Mucosa of descending colon (tissue), 3 donors: ENCODE measurements at places on chromosomes 3 and 15. TPM values are rescaled to one million over a fixed set of nuclear protein-coding genes. Genes with fewer than 3 reads are reported as not detected.

Gene ESYT3
- 15.1 TPM for total RNA-seq

Gene NME9
- 0.41 TPM for total RNA-seq

Gene SNUPN
- 18.7 TPM for total RNA-seq

Gene PPIB
- total RNA-seq, result 207 TPM

Gene KNG1
- total RNA-seq, result 0.44 TPM

Gene MFSD1
- total RNA-seq, result 55.3 TPM

DNA sequence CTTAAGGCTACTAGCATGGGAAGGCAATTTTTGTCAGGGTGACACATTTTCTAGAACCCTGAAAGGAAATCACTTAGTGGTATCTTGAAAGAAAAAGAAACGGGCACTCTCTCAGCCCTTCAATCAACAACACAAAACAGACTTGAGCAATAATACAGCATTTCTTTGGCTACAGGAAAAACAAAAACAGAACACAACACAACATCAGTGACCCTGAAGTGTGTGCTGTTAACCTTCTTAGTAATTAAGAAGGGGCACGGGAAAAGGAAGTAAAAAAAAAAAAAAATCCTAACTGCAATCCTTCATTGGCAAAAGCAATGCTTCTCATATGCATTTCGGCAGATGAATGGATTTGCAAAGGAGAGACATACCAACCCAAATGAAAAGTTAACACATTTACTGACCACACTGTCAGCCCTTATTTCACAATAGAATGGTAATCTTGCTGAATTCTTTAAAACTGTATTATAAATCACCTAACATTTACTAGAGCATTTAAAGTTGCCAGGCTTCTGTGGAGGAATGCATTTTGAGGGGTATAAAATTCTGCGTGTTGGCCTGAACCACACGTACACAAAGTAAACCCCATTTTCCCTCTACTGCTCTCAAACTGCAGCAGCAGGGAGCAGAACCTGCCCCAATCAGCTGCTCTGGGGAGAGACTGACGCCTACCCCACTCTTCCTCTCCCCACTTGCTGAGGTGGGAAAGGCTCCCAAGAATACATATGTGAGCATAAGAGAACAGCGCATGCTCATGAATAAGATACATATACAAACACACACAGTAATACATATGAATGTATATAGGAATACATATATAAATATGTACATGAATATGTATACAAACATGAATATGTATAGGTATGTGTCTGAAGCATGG, 198.5 kb downstream of the FOXP1 start:
- no peak for DNase-seq

GRCh38 chr15:87145696-87146095, 1066.0 kb downstream of the AGBL1 start:
- DNase-seq, result no peak

DNA sequence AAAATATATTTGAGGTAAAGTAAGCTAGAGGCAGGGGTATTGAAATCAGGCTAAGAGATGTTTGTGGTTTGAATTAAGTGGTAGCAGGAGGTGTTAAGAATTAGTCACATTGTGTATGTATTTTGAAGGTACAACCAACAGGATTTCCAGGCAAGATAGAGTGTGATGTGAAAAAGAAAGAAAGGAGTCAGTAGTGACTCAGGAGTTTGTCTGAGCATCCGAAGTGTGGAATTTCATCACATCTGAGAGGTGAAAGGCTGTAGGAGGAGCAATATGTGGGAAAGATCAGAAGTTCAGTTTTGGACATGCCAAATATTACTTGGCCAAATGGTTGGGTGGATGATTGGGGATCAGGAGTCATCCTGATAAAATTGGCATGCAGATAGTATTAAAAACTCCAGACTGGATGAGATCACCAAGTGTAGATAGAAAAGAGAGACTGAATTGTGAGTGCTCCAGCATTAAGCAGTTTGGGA, 32.1 kb upstream of the EBLN2 start:
- DNase-seq, result no peak
